ENCODE measurements at places on chromosomes 12 and 14.

DNA sequence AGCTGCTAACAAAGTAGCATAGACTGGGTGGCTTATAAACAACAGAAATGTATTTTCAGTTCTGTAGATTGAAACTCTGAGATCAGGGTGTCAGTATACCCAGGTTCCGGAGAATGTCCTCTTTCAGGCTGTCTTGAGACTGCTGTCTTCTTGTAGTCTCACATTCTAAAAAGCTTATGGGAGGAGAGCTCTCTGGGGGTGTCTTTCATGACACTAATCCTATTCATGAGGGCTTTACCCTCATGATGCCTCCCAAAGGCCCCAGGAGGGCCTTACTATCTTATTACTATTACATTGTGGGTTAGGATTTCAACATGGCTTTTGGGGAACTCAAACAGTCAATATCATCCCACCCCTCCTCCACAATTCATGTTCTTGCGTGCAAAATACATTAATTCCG lies 94.3 kb downstream of the AEBP2 start:
- no peak for DNase-seq

GRCh38 chr12:4563336-4563735 lies 1.3 kb downstream of the DYRK4 start:
- DNase-seq, result no peak

DNA sequence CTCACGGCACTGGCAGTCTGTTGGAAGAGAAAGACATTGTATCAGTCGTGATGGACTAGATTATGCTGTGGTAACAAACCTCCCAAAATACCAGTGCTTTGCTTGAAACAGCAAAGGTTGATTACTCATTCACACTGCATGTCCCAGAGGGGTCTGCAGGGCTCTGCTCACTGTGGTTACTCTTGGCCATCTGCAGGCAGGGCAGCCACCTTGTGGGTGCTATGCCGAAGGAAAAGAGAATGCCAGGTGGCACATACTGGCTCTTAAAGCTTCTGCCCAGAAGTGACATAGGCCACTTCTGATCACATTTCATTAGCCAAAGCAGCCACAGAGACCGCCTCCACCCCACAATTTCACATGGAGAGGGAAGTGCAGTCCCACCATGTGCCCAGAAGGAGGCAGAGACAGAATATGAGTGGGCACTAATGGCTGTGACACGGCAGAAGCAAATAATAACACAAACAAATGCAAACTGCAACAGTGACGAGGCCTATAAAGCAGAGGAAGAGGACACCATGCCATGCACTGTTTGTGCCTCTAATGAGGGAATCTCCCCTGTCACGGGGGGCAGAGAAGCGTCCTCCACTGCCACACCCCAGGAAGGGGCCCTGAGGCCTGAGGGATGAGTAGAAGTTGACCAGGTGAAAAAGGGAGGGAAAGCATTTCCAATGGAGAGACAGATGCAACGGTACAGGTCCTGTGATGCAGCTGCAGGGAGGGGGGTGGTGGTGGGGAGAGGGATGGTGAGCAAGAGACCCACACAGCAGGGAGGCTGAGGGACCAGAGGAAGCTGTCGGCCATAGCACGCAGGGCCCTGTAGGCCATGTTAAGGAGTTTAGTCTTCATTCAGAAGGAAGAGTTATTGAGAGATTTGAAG lies 51.7 kb upstream of the KICS2 start:
- DNase-seq, result peak; percentile 16

GRCh38 chr12:2963154-2963759 lies 4.1 kb downstream of the TEAD4 start:
- DNase-seq, result no peak

DNA sequence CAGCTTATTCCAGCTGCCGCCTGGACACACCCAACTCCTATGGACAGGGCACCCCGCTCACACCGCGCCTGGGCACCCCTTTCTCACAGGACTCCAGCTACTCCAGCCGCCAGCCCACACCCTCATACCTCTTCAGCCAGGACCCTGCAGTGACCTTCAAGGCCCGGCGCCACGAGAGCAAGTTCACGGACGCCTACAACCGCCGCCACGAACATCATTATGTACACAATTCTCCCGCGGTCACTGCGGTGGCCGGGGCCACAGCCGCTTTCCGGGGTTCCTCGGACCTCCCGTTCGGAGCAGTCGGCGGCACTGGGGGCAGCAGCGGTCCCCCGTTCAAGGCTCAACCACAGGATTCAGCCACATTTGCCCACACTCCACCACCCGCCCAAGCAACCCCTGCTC lies 5.9 kb downstream of the SETD1B start:
- DNase-seq, result no peak

GRCh38 chr12:115598871-115599811 lies 678.4 kb downstream of the MED13L start:
- no peak for DNase-seq

DNA sequence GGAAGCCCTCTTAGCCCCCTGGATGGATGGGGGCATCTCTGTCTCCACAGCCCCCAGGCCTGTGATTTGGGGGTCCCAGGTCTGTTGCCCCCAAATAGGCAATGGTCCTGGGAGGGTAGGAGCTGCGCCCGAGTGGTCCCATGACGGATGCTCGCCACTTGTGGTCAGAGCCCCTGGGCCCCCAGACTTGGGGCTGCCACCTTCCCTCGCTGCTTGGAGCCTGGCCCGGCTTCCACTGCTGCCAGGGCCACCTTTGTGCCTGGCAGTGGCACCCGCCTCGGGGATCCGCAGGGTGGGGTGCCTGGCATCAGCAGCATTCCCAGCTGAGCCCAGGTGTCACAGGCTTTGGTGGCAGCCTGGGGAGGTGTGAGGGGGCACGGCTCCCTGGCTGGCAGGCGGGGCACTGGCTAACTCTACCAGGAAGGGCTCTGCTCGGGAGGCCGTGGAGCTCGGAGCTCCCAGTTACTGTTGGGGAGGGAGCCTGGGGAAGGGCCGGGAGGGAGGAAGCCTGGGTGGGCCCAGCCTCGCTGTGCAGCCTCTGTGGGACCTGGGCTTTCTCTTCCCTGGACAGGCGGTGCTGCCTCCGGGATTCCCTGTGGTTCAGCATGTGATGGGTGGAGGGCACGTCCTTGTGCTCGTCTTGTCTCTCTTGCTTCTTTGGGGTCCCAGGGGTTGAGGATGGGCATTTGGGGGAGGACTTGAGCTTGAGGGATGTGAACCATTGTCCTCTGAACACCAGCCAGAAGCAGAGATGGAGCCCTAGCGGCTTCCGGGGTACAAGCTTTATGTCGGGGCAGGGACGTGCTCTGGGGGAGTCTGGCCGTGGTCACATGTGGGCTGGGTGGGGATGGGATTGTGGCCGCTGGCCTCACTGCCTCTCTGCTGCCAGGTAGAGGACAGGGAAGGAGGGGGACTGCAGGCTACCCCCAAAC lies 5.4 kb downstream of the KIF26A start:
- DNase-seq, result no peak

DNA sequence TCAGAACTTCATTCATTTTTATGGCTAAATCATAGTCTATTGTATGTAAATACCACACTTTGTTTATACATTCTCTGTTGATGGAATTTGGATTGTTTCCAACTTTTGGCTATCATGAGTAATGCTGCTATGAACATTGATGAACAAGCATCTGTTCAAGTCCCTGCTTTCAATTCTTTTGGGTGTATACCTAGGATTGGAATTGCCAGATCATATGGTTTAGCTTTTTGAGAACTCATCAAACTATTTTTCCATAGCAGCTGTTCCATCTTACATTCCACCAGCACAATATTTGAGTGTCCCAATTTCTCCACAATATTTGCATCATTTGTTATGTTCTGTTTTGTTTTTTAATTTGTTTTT lies 52.3 kb upstream of the CCND2 start:
- peak; percentile 73 for DNase-seq

GRCh38 chr14:85471744-85472143 lies 58.2 kb upstream of the FLRT2 start:
- no peak for DNase-seq
